Ascending aorta (tissue), 2 donors: ENCODE measurements at places on chromosomes 16 and 17. TPM values are rescaled to one million over a fixed set of nuclear protein-coding genes. Genes with fewer than 3 reads are reported as not detected.

Gene WFIKKN1
- not detected for total RNA-seq

Gene SETD6
- total RNA-seq: 24.4 TPM

DNA sequence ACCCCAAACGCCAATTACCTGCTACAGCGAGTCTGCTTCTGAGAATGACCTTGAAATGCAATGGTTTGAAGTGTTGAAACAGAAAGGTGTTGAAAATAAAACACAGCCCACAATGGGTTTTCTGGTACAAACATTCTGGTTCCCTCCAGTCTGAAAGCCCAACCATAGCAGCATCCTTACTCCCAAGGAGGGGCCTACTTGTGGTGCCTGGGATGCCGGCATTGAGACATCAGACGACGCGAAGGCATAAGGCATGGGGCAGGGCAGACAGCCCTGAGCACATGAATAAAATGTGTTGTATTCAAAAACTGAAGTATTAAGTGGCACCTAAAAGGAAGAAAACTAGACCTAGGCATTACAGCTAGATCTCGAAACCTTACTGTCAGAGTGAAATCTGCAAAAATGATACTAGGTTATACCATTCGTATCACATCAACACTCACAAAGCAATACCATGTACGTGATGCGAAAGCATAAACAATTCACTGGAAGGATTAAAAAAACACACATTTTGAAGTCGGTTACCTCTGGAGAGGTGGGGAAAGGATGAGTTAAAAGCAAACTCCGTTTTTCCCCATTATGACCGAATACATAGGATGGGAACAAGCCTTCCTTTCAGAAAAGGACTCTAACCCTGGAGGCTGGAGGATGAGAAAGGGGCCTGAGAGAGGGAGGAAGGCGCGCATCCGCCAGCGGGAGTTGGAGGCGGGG is 702 bp downstream of the NUDT21 start:
- H3K4me3 ChIP-seq: peak overlapping the region; percentile 90
- H3K27me3 ChIP-seq: no peaks in the 10 kb centered on the region
- DNase-seq: no peak

DNA sequence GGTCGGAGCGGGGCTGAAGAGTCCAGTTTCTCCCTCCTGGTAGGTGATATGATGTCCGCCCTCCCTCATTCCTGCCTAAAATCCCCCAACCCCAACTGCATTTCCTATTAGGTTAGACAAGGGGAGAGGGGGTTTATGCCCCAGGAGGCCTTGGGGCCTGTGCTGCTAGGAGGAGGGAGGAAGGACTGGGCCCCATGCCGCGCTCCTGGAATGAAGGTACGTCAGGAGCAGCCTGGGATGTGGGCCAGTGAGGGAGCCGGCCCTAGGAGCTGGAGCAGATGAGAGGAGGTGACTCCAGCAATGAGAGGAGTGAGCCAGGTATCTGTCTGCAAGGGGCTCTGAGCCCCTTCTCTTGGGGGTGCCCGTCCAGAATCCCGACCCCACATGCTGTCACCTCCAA is 46.9 kb upstream of the CDC42EP4 start:
- H3K36me3 ChIP-seq: no peaks in the 10 kb centered on the region
- no peak overlapping the region for H3K27ac ChIP-seq
- H3K4me3 ChIP-seq: no peak overlapping the region
- DNase-seq: no peak

GRCh38 chr17:28551421-28552175 is 826 bp downstream of the UNC119 start:
- H3K4me3 ChIP-seq: peak overlapping the region; percentile 88
- H3K27ac ChIP-seq: peak overlapping the region; percentile 73
- DNase-seq: no peak
- peaks cover 36% of the 10 kb centered on the region for H3K36me3 ChIP-seq
- no peaks in the 10 kb centered on the region for H3K27me3 ChIP-seq
- H3K4me1 ChIP-seq: peaks cover 11% of the 10 kb centered on the region
